ENCODE measurements at places on chromosomes 4 and X. TPM values are rescaled to one million over a fixed set of nuclear protein-coding genes. Genes with fewer than 3 reads are reported as not detected.

UGT2B11 gene
- not detected for total RNA-seq

XK gene
- total RNA-seq: 0.63 TPM

RS1 gene
- total RNA-seq: not detected

CPZ gene
- 0.86 TPM for total RNA-seq

RBM47 gene
- total RNA-seq: 42.9 TPM

CLGN gene
- total RNA-seq: 7.7 TPM

ARHGAP36 gene
- not detected for total RNA-seq

TLL1 gene
- 2.0 TPM for total RNA-seq

SSX2B gene
- not detected for total RNA-seq

SLC10A3 gene
- 26.1 TPM for total RNA-seq
